Central memory CD8-positive, alpha-beta T cell (primary cell): ENCODE measurements at places on chromosomes 11 and 22.

DNA sequence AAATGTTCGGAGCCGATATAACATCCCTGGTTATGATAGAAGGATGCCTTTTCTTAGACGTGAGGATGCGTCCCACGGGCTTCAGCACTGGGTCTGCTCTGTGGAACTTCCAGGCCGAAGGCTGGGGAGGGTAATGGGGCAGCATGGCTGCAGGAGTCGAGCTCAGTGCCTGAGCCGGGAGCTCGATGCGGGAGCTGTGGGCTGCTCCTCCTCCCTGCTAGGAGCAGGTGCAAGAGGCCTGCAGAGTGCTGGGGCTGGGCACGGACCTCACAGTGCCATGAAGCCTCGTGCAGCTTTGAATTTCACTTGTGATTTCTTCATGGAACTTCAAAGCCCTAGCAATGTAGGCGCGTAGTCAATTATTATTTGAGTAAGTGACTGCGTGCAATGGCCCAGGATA, 6.0 kb downstream of the TUBA8 start:
- no peaks in the 10 kb centered on the region for H3K36me3 ChIP-seq
- no peak for DNase-seq
- H3K27ac ChIP-seq, result no peak overlapping the region
- peaks cover 12% of the 10 kb centered on the region for H3K4me1 ChIP-seq
- H3K4me3 ChIP-seq, result no peak overlapping the region

DNA sequence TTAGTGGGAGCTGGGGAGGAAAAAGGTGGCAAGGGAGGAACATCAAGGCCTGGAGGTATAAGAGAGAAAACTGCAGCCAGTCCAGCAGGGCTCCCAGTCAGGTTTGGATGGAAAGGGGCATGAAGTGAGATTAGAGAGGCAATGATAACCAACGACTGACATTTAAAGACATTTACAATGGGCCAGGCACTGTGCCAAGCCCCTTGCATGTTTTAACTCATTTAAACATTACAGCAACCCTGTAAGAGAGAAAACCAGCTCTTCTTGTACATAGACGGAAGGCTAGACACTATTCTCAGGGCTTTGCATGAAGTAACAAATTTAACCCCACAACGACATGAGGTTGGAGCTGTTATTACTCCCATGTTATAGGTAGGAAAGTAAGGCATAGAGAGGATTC, 32.1 kb upstream of the PAK1 start:
- peaks cover 42% of the 10 kb centered on the region for H3K27me3 ChIP-seq
- H3K27ac ChIP-seq, result no peak overlapping the region
- H3K4me1 ChIP-seq, result no peaks in the 10 kb centered on the region

DNA sequence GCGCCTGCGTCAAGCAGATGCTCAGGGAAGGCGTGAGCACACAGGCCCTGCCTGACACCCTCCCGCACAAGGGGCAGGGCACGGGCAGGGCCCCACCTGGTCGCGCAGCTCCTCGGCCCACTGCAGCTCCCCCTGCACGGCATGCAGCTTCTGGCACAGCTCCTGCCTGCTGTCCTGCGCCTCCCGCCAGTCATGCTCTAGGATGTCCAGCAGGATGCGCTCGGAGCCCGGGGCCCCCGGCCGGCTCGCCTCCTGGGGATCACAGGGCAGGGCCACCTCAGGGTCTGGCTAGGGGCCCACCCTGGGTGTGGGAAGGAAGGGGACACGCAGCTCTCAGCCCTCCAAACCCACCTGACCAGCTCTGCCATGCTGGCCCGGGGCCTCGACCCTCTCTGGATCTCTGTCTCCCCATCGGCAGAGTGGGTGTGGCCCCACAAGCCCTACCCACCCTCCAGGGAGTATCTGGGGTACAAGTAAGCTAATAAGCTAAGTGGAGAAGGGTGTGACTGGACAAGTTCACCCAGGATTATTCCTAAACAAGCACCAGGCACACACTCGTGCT, 10.7 kb downstream of the CARD10 start:
- no peak overlapping the region for H3K4me3 ChIP-seq
- peaks cover 2% of the 10 kb centered on the region for H3K36me3 ChIP-seq
- no peaks in the 10 kb centered on the region for H3K4me1 ChIP-seq
- no peak overlapping the region for H3K27ac ChIP-seq
- no peaks in the 10 kb centered on the region for H3K27me3 ChIP-seq
- no peak for DNase-seq

- H3K27me3 ChIP-seq, result no peaks in the 10 kb centered on the region
- no peak overlapping the region for H3K4me3 ChIP-seq
- DNase-seq, result no peak
- H3K4me1 ChIP-seq, result no peaks in the 10 kb centered on the region
Measured at GRCh38 chr11:26623076-26623659, 51.1 kb upstream of the MUC15 start.
